ENCODE measurements at places on chromosomes 11 and 22. TPM values are rescaled to one million over a fixed set of nuclear protein-coding genes. Genes with fewer than 3 reads are reported as not detected.

The RIBC2 gene
- total RNA-seq = 0.41 TPM

The DBX1 gene
- not detected for total RNA-seq

GRCh38 chr11:83312430-83312829 lies 26.3 kb upstream of the CCDC90B start:
- DNase-seq = no peak

DNA sequence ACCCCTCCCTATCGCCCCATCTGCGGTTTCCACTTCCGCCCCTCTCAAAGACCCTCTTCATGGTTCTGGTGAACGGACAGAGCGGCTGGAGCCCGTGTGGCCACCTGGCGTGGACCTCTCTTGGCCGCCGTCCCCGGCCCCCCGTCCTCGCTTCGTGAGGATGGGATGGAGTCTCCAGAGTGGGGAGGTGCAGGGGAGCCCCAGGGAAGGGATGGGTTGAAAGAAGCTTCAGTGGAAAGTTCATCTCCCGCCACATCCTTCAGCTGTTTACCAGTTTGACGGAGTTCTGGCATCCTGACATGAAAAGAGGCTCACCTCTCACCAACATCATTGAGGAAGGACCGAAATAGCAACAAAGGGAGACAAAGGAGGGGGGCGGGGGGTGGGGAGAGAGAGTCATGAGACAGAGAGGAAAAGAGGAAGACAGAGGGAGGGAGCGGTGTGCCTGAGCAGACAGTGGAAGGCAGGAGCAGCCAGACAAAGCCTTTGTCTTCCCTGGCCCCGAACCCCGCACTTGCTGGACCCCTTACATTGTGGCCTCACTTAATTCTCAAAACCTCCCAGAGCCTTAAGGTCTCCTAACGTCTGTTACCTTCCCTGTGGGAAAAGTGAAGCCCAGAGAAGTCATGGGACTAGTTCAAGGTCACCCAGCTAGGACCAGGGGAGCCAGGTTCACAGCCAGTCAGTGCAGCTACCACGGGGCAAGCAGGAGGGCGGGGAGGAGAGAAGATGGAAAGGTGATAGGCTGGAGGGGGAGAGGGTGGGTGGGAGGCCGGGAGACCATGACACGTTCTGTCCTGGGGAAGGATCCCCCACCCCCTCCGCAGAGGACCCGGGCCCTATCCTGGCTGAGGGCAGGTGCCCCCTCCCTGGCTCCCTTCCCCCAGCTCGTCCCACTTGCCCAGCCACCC lies 54.9 kb downstream of the CD6 start:
- no peak for DNase-seq

Measured in frontal cortex (tissue), 4 donors.